ENCODE measurements at places on chromosomes 7 and 10.

DNA sequence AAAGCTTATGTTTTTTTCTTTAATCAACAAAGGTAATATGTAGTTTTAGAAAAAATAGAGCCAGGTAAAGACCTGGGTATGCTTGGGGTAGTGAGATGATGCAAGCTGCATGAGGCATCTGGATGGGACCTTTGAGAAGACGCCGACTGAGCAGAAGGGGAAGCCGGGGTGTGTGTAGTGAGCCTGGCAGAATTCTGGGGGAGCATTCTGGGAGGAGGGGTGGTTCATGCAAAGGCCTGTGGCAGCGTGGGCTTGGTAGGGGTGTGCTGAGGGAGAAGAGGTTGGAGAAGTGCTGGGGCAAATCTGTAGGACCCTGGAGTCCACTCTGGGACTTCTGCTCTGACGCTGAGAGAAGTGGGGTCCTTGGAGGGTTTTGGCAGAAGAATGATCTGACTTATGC is 33.9 kb upstream of the SHH start:
- no peak for DNase-seq

GRCh38 chr7:29806995-29807841 is 910 bp downstream of the WIPF3 start:
- DNase-seq = peak; percentile 24

- DNase-seq = no peak
Observed at GRCh38 chr7:85685901-85686300, 499.0 kb upstream of the SEMA3D start.

DNA sequence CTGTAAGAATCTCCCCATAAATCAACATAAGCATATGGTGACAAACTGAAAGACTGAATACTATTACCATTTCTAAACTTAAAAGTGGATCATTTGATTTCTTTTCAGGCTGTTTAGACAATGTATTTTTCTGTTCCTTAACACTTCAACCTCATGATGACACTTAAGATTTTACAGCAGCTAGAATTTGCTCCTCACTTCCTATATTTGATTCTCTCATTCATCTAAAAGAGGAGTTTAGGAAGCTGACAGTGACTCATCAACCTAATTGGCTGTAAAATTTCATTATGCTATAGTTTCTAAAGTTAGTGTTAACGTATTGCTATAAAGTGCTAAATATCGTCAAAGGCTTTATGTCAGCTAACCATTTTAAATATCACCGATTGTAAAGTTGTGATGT is 478.7 kb downstream of the GRM8 start:
- DNase-seq = no peak

DNA sequence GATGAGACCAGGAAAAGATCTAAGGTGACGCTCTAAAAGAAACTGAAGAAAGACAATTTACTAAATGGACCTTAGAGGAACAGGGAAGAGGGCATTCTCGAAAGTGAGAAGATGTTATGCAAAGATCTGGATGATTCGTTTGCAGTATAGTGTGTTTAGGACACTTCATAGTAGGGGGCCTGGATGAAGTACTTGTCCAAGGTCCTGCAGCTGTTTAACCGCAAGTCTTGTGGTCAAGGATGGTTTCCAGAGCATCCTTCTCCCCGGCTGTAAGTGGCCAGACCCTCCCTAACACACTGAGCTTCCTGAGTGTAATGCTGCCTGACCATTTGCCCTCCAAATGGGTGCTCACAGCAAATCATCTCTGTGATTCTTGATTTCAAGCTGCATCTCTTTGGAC is 101.6 kb downstream of the XPNPEP1 start:
- DNase-seq = no peak

GRCh38 chr7:66697449-66698438 is 42.8 kb upstream of the RABGEF1 start:
- DNase-seq = no peak

- no peak for DNase-seq
Observed at GRCh38 chr7:93430917-93431588, 143.5 kb downstream of the CALCR start.

DNA sequence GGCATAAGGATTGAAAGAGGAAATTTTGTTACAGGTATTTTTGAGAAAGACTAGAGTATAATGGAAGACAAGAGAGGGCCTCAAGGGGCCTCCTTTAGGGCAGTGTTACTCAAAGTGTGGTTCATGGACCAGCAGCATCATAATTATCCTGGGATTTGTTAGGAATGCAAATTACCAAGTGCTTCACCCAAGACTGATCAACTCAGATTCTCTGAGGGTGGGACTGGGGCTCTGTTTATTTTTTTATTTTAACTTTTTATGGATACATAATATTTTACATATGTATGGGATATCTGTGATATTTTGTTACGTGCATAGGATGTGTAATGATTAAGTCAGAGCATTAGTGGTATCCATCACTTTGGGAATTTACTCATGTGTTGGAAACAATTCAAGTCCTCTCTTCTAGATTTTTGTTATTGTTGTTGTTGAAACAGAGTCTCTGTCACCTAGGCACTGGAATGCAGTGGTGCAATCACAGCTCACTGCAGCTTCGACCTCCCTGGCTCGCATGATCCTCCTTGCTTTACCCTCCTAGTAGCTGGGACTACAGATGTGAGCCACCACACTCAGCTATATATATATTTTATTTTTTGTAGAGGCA is 2.2 kb upstream of the KCTD7 start:
- DNase-seq = no peak

GRCh38 chr10:75272896-75273295 is 37.1 kb upstream of the COMTD1 start:
- DNase-seq = peak; percentile 69

- peak; percentile 10 for DNase-seq
Observed at GRCh38 chr7:28356619-28357018, 55.7 kb upstream of the CREB5 start.

GRCh38 chr7:41187322-41187721 is 515.6 kb downstream of the INHBA start:
- DNase-seq = peak; percentile 68

- peak; percentile 82 for DNase-seq
Observed at GRCh38 chr7:130009848-130010688, 41.1 kb downstream of the ZC3HC1 start.

GRCh38 chr10:97025613-97026242 is 160.0 kb downstream of the SLIT1 start:
- DNase-seq = no peak

- DNase-seq = no peak
Observed at GRCh38 chr10:72850861-72851260, 42.7 kb upstream of the OIT3 start.

GRCh38 chr7:142455392-142455791 is 197.5 kb upstream of the PRSS58 start:
- DNase-seq = no peak

GRCh38 chr10:51596695-51597094 is 102.7 kb downstream of the CSTF2T start:
- DNase-seq = no peak

DNA sequence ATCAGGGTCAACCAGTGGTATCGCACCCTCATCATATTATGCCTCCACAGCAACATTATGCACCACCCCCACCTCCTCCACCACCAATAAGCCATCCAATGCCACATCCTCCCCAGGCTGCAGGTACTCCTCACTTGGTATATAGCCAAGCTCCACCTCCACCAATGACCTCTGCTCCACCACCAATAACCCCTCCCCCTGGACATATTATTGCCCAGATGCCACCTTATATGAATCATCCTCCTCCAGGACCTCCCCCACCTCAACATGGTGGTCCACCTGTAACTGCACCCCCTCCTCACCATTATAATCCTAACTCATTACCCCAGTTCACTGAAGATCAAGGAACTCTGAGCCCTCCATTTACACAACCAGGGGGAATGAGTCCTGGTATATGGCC is 14.7 kb downstream of the CBLL1 start:
- DNase-seq = no peak

- peak; percentile 65 for DNase-seq
Observed at GRCh38 chr7:47371733-47372368, 210.1 kb downstream of the TNS3 start.

- DNase-seq = no peak
Observed at GRCh38 chr10:15494850-15495506, 123.9 kb upstream of the FAM171A1 start.

DNA sequence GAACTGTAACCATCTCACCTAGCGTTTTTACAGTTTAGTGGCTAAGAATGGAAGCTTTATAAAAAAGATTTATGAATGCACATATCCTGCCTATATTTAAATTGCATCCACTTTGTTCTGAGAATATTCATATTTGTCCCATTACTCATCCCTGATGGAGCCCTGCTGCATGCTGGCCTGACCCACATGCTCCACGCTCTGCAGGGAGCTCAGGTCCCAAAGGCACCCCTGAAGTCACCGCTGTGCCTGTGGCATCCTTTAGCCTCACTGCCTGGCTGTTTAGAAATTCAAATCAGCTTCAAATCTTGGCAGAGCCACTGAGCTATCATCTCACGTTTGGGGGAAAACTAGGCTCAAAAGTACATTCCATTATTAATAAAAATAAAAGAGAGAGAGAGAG is 24.4 kb downstream of the C10orf90 start:
- DNase-seq = no peak

- DNase-seq = no peak
Observed at GRCh38 chr7:130793855-130794618, 60.0 kb upstream of the KLF14 start.

Measured in PC-9 (cell line).